Coronary artery (tissue), 2 donors: ENCODE measurements at places on chromosomes 7 and 10.
A peak's percentile ranks its signal among the peaks of the same experiment; 100 is the strongest.

GRCh38 chr10:17536221-17536620 lies 81.0 kb downstream of the HACD1 start:
- no peak for DNase-seq

DNA sequence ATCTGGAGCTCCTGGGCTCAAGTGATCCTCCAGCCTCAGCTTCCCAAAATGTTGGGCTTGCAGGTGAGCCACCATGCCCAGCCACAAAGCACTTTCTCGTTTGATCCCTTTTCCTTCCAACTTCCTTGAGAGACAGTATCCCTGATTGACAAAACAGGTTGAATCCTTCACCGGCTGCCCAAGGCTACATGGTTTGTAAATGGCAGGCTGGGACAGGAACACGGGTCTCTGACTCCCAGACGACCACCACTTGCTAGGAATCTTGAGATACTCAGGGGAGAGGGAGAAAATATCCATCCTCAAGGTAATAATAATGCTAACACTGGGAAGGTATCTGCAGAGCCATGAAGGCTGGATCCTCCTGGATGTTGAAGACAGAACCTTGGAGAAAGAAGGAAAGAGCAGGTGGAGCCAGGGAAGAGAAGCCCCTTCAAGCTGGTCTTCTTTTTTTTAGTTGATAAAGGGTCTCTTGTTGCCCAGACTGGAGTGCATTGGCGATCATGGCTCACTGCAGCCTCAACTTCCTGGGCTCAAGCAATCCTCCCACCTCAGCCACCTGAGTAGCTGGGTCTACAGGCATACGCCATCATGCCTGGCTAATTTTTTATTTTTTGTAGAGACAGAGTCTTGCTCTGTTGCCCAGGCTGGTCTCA lies 19.8 kb downstream of the MMRN2 start:
- DNase-seq = peak; percentile 52

- no peak for DNase-seq
Measured at GRCh38 chr7:66140924-66141323, 26.3 kb downstream of the CRCP start.

GRCh38 chr7:103632972-103633371 lies 187.0 kb upstream of the SLC26A5 start:
- DNase-seq = no peak

GRCh38 chr10:11208243-11208642 lies 190.6 kb downstream of the CELF2 start:
- DNase-seq = no peak

GRCh38 chr7:123816916-123817315 lies 28.1 kb upstream of the HYAL4 start:
- DNase-seq = no peak

DNA sequence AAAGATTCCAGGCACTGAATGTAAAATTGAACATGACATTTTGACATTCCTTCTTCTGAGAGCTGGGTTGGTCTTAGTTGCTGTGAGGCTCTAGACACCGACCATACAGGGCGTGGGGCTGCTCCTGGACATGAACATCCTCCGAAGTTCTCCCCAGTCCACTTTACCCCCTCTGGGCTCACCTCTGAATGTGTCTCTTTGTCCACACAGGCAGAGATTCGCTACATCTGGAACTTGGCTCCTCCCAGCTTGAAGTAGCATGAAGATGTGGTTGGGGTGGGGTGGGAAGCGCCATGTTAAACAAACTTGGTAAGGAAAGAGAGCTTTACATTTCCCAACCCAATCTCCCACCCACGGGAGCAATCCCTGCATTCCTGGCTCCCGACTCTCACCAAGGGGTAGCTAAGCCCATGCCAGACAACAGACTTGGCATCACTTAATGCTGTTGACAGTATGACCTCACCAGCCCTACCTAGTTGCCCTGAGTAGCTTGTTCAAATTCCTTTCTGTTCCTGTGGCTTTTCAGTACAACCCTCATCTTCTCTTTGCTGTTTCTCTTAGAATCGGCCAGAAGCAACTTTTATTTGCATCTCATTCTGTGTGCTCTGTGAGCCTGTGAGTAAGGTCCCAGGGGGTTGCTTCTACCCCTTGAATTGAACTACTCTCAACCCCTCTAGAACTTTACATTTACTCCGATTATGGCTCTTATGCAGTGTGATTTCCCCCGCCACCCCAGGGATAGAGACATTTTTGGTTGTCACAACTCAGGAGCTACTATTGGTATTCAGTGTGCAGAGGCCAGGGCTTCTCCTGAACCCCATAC lies 211.4 kb downstream of the SEC23IP start:
- no peak for DNase-seq

DNA sequence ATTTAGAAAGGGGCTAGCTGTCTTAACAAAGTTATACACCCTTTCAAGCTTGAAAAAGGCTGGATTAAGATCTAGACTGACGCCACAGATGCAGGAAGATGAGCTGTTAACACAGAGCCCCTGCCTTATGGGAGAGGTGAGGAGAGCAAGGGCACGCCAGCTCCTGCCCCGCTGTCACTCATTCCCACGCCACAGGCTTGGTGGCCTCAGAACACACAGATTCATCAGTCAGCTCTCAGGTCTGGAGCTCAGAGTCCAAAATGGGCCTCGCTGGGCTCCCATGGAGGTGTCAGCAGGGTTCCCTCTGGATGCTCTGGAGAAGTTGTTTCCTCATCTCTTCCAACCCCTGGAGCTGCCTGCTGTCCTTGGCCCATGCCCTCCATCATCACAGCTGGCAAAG lies 554.2 kb downstream of the TCERG1L start:
- DNase-seq = no peak

GRCh38 chr7:101330011-101330484 lies 8.4 kb upstream of the IFT22 start:
- no peak for DNase-seq

- no peak for DNase-seq
Measured at GRCh38 chr10:120953897-120954296, 102.7 kb downstream of the WDR11 start.

DNA sequence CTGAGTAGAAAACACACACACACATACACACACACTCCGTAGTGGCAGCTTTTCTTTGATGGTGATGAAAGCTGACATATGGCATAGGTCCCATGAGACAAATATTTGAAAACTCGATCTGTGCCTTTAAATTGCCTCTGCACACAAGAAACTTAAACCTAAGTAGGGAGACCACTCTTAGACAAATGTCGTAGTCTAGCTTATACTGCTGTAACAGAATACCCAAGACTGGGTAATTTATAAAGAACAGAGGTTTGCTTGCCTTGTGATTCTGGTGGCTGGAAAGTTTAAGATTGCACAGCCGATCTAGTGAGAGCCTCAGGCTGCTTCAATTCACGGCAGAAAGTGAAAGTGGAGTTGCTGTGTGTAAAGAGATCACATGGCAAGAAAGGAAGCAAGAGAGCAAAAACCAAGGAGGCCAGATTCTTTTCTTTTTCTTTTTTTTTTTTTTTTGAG lies 489.4 kb upstream of the SORCS1 start:
- no peak for DNase-seq

GRCh38 chr10:57038531-57038930 lies 677.5 kb upstream of the ZWINT start:
- DNase-seq = no peak

DNA sequence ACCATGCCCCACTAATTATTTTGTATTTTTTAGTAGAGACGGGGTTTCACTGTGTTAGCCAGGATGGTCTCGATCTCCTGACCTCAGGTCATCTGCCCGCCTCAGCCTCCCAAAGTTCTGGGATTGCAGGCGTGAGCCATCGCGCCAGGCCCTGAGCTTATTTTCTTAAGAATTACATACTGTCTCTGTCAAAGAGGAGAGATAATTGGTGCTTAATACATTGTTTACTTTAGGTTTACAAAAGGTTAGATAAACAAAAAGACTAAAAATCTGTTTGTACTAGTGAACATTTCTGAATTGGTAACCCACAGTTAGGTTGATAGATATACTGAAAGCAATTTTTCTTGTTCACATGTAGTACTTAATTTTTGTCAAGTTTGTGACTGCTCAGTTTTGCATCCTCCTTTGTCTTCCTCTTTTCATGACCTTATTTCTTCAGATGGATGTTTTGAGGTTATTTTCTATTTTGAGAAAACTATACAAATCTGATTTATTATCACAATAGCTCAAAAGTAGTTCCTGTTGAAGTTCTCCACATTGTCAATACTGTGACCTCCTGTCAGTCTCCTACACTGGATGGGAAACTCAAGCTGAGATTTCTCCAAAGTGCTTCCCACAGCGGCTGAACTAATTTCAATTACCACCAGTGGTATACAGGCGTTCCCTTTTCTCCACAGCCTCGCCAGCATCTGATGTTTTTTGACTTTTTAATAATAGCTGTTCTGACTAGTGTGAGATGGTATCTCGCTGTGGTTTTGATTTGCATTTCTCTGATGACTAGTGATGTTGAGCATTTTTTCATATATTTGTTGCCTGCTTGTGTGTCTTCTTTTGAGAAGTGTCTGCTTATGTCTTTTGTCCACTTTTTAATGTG lies 22.5 kb downstream of the HHEX start:
- no peak for DNase-seq
